ENCODE measurements at places on chromosomes 16 and 17.

DNA sequence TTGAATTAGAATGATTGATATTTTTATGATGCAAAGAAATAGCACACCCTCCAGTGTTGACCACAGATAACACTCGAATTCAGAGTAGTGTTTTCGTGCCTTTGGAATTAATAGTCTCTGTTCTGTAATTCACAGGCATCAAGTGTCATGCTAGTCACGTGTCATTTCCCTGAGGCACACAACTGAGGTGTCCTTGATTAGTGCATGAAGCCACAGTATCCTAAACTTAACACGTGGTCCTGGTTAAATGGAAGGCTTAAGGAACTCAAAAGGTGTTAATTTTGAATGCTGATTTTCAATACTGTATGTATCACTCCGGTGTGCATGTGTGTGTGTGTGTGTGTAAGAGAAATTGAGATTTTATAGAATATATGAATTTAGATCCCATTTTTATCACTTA is 625.6 kb downstream of the TMEM114 start:
- no peak for DNase-seq

DNA sequence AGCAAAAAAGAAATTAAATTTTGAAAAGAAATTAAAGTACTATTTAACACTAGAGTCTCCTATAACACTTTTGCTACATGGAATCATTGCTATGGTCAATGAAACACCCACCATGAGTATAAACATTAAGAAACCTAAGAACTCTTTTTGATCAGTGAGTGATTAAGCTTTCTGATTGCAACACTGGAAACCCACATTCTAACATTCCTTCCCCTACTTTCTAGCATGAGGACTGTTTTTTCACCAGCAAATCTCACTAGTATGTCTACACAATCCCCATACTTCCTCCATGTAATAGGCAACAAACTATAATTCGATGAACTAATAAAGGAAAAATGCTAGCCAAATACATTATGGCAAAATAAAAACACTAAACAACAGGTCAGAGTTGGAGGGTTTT is 54.7 kb downstream of the SKAP1 start:
- no peak for DNase-seq

GRCh38 chr16:79532785-79533184 is 67.8 kb downstream of the MAF start:
- no peak for DNase-seq

GRCh38 chr17:76270770-76271668 is 5.9 kb downstream of the UBALD2 start:
- no peak for DNase-seq

- no peak for DNase-seq
Observed at GRCh38 chr17:5210091-5210490, 18.4 kb upstream of the ZNF594 start.
